ENCODE measurements at places on chromosomes 5 and 9.

DNA sequence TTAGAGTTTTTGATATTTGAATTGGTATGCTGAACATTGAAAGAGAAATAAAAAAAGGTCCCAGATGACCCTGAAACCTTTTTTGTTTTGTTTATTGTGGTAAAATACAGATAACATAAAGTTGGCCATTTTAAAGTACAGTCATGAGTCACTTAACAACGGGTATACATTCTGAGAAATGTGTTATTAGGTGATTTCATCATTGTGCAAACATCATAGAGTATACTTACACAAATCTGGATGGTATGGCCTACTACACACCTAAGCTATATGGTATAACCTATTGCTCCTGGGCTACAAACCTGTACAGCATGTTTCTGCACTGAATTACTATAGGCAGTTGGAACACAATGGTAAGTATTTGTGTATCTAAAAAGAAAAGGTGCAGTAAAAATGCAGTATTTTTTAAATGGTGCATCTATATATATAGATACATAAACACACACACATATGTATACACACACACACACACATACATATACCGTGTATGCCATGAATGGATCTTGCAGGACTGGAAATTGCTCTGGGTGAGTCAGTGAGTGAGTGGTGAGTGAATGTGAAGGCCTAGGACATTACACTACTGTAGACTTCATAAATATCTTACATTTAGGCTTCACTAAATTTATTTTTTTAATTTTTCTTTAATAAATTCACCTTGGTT, 31.0 kb downstream of the TTC1 start:
- no peak for DNase-seq

- DNase-seq: no peak
Measured at GRCh38 chr5:35938568-35939227, at the start of gene CAPSL. TSS of gene CAPSL (minus strand) at chr5:35938622. CDS start at chr5:35921120, 17,502 bp downstream.

DNA sequence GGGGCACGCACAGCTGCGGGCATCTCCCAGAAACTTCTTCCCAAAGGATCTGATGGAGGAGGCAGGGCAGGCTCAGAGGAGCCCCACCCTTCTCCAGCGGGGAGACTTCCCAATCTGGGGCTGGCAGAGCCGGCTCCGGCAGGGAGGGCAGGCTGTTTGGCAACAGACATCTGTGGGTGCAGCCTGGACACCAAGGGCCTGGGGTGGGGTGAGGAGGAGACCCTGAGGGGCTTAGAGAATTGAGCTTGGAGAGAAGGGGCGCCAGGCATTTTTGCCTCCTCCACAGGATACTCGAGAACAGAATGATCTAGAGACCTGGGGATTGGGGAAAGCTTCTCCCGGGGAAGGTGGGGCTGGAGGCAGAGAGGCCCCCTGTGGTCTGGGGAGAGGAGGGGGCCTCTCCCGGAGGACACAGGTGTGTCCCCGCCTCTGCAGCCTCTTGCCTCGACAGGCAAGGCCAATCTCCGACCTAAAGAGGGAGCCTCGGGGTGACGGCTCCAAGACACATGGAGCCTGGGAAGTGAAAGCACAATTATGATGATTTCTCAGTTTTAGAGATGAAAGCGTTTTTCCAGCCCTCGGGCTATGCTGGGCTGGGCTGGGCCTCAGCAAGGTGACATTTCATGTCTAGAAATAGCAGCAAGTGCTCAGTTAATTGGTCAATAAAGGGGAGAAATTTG, 8.4 kb downstream of the LHX3 start:
- no peak for DNase-seq

GRCh38 chr9:120910643-120911042, 16.0 kb downstream of the TRAF1 start:
- no peak for DNase-seq

DNA sequence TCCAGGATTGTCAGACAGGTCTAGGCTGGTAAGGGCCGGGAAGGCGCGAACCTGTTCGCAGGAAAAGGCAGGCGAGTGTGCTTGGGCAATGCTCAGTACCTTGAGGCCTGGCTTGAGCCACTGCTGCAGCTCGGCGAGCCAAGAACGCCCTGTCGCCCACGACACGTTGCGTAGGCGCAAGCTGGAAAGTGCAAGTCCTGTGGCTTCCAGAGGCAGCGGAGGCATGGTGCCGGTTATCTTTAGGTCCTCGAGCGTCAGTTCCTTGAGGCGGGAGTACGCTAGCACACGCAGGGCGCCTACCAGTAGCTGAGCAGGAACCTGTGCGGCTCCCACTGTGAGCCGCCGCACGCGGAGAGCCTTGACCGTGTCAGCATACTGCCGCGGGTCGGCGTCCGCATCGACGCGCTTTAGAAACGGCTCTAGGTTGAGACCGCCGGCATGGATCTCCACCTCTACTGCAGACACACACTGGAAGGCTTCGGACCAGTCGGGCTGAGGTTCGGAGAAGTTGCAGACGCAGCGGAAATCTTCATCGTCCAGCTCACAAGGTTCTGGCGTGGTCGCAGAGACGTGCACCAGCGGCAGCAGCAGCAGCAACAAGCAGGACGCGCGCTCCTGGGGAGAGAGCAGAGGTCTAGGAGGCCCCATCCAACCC, 482 bp downstream of the CD14 start:
- peak; percentile 47 for DNase-seq

DNA sequence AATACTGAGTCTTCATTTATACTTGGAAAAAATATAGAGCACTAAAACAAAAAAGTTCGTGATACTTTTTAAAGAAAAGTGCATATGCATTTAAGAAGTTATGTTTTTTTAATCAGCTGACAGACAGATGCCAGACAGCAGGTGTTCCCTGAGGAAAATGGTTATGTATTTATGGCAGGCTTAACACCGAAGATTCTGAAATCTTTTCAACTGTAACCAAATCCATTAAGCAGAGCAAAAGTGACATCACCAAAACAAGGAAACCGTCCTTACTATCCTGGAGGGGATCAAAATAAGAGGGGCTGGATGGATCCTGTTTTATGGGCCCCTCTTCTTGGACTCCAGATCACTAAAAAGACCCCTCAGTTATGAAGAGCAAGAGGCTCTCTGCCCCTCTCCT, 404.9 kb upstream of the ADAMTS16 start:
- DNase-seq: no peak

DNA sequence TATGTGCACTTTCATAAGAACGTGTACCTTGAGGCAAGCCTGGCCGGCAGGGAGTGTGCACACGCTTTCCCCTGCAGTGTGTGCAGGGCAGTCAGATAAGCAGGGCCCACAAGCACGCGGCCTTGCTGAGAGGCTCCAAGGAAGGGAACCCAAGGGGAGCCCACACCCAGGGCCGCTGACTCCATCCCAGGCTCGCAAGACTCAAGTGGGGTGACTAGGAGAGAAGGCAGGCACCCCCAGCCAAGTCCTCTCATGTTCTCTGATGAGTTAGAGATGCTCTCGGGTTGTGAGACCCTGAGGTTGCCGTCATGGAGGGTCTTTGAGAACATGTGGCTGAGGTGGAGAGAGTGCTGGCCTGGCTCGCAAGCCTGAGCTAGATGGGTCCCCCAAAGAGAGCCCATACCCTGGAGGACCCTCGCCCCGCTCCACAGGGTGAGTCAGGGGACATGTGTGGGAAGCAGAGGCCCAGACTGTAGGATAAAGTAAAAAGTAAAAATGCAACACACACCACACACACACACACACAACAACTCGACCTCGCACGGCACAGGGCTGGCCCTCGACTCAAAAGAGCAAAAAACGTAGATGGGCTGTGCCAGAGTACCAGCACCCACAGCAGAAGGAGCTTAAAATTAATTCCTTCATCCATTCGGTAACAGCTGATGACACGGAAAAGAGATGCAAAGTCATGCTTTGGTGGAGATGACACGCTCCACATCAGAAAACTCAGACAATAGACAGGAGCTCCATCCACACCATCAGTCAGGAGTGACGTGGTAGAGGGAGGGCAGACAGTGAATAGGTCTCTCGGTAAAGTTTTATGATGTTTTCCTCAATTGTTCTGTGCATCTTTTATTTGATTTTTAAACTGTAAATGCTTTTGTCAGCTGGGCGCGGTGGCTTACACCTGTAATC, 54.8 kb upstream of the NKD2 start:
- DNase-seq: no peak

DNA sequence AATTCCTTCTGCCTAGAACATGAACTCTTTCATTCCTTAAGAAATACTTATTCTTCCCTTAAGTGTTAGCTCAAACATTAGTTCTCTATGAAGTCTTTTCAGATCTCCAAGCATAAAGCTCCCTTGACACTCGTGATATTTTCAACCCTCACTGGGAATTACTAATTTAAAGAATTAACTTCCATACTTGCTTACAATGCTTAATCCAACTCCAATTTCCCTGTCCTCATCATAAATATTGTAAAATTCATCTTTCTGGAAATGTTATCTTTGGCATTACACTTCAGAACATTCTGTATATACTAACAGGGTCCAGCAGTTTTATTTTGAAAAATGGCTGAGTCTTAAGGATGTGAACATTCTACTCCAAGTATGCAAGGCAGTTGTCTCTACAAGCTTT, 7.2 kb downstream of the STARD4 start:
- DNase-seq: no peak

- DNase-seq: no peak
Measured at GRCh38 chr9:130942084-130942483, 3.0 kb upstream of the FIBCD1 start.

DNA sequence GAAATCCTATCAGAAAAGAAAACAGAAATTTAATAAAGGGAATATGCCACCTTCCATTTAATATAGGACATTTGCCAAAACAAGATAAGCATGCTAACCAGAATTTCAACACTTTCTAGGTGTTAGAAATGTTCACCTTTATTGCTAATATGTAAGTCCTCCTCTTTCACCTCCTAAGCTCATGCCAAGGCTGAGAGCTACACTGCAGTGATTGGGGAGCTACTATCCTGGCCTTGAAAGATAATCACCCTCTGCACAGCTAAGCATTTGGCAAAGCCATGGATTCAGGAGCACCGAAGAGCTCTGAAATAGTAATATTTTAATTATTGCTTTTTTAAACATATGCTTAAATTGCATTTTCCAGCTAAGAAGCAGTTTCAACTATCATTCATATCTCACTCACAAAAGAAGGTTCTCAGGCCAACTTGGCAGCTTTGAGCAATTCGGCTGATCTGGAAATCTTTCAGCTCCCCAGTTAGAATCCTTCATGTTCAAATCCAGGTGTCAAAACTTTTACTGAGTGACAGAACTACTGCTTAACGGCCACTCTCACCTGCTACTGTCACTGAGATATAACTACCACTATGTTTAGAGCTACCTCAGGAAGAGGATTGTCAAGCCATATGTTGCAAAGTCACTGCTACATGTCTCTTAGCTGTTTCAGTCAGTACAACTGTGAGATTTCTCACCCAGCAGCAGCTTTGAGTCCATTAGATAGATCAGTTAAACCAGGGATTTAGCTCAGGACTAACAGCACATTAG, 302.0 kb downstream of the NFIB start:
- DNase-seq: no peak

- no peak for DNase-seq
Measured at GRCh38 chr5:59587489-59588337, 305.8 kb downstream of the PDE4D start.

GRCh38 chr5:133520062-133520461, 92.3 kb downstream of the FSTL4 start:
- DNase-seq: no peak

DNA sequence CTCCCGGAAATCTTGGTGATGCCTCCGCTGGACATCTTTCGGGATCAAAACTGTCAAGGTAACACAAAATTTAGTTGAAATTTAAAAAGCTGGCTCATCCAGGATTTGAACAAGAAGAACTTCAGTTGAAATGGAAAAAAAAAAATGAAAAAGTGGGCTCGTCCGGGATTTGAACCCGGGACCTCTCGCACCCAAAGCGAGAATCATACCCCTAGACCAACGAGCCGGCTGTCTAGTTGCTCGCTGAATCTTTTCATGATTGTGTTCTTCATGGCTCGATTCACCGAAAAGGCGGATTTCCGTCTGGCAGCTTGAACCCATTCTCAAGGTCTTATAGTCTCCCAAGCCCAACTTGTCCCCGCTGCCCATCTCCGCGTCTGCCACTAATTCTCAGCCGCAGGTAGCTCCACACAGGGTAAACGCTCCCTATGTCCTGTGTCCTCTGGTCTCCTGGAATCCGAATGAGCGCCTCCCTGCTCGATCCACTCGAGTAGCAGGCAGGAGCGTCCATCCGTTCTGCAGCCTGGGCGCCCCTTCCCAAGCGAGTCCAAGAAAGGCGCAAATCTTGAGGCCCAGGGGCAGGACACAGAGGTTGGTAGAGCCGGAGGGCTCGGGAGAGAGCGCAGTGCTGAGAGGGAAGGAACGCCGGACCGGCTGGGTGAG, 16.2 kb downstream of the TRIM7 start:
- DNase-seq: peak; percentile 84

DNA sequence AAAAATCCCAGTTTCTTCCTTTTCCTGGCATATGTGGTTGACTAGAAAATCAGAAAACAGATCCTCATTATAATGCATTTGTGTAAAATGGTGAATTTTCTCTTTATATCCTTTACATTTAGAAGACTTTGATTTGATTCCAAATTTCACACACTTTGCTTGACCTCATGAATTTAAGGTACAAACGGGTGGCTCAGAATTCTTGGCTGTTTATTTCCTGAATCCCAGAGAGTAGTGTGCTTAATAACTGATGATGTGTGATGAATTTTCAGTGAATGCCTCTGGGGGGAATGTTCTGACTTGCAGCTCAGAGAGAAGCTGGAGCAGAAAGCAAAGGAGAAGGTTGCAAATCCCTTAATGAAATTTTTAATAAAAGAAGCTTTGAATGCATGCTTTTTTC, 126.8 kb downstream of the SPATA31D1 start:
- no peak for DNase-seq

DNA sequence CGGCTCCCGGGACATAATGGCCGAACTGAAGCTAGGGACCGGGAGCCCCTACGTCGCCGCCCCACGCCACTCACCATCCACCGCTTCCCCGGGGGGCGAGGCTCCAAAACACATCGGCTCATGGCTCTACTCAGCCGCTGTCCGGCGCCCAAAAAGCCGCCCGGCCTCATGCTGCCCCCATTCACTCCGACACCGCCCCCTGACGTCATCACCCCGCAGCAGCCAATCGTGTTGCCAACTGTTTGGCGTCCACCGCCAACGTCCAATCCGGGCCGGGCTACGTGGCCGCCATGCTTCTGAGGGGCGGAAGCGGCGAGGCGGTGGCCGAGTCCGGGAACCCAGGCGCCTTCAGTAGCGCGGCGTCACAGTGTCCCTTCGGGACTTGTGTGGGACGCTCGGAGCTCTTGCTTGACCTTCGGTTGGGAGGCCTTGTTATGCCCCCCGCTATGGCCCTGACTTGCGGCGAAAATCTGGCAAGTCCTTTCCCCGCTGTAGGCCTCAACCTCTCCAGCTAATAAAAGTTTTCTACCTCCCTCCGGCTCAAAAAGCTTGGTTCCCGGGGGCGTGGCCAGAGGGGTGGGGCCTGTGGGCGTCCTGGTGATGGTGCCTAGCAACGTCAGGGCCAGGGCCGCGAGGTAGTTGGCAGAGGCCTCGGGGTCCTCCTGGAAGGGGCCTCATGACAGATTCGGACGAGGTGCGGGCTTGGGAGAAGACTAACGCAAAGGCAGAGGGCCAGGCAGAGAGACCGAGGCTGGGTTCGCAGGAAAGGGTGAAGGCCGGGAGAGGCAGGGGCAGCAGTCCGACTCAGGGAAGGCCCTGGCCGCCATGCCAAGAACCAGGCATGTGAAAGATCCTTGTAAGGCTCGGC, at the start of the genes PTRH1 and TTC16:
PTRH1 (minus strand) TSS at position 194 of the 868 bp plus-strand sequence; CDS start at position 170, 24 bp downstream.
TTC16 (plus strand) TSS at position 610 of the 868 bp plus-strand sequence; CDS start at position 677, 67 bp downstream.
- DNase-seq: peak; percentile 97
